CD4-positive, alpha-beta T cell treated with Interleukin-21 for 1 hour (primary cell): ENCODE measurements at places on chromosomes 11 and 22.

- DNase-seq: no peak
These were observed 17.1 kb downstream of the HSD17B12 start for GRCh38 chr11:43697679-43698078.

DNA sequence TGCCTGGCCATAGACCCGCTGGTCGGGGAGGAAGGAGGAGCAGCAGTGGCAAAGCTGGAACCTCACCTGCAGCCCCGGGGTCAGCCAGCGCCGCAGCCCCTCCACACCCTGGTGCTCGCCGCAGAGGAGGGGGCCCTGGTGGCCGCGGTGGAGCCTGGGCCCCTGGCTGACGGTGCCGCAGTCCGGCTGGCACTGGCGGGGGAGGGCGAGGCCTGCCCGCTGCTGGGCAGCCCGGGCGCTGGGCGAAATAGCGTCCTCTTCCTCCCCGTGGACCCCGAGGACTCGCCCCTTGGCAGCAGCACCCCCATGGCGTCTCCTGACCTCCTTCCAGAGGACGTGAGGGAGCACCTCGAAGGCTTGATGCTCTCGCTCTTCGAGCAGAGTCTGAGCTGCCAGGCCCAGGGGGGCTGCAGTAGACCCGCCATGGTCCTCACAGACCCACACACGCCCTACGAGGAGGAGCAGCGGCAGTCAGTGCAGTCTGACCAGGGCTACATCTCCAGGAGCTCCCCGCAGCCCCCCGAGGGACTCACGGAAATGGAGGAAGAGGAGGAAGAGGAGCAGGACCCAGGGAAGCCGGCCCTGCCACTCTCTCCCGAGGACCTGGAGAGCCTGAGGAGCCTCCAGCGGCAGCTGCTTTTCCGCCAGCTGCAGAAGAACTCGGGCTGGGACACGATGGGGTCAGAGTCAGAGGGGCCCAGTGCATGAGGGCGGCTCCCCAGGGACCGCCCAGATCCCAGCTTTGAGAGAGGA, 11.9 kb downstream of the TMEM121B start:
- DNase-seq: no peak

DNA sequence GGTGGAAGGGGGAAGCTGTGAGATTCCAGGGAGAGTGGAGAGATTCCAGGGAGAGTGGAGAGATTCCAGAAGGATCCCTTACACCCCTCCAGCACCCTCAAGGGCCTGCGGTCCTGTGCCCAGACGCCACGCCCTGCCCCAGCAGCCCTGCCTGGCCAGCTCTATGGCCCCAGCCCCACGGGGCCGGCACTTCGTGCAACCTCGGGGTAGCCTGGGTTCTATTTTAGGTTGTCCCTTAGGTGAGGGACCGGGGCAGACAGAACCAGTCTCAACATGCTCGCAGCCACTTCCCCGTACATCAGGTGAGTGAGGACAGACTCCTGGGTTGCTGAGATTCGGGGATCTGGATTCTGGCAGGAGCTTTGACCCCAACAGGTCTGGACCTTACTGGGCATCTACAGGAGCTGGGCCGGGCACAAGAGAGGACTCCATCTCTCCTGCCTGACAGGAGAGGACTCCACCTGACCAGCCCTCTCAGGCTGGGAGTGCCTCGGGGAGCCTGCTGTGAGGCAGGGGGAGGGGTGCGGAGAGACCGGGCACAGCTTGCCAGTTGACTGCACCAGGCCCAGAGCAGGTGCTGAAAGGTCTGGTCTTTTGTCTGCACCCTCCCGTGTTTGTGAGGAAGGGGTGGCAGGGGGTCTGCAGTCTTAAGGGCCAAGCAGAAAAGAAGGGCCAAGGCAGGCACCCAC, 8.5 kb upstream of the ADORA2A start:
- DNase-seq: no peak

- no peak for DNase-seq
These were observed 68.5 kb upstream of the MPEG1 start for GRCh38 chr11:59281177-59281576.

DNA sequence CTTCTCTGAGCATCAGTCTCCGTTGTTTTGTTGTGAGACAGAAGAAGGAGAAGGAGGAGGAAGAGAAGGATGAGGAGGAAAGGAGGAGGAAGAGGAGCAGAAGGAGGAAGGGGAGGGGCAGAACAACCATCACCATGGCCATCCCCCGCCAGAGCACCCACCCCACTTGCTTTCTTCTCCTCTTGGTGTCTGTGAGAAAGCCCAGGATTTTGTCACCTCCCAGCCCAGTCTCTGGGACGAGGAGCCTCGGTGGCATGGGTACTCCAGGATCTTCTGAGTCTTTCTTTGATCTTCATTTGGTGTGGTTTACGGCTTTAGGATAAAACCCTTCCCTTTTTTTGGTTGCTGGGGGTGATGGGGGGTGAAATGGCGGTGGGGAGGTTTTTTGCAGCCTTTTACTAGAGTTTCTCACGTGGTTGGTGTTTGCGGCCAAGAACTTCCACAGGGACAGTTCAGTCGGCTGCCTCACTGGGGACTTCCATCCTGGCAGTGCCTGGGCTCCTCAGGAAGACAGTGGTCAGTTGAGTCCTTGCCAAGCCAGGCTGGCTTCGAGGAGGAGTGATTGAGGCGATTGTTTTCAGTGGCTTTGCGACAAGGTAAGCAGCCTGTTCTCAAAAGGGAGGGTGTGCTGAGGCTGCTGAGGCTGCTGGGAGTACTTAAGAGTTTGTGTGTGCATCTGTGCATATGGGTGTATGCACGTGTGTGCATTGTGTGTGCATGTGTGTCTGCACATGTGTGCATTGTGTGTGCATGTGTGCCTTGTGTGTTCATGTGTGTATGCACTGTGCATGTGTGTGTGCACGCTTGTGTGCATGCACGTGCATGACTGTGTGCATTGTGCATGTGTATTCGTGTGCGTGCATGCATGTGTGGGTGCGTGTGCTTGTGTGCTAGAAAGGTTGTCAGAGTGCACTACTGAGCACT, 567.5 kb downstream of the TBC1D22A start:
- no peak for DNase-seq

DNA sequence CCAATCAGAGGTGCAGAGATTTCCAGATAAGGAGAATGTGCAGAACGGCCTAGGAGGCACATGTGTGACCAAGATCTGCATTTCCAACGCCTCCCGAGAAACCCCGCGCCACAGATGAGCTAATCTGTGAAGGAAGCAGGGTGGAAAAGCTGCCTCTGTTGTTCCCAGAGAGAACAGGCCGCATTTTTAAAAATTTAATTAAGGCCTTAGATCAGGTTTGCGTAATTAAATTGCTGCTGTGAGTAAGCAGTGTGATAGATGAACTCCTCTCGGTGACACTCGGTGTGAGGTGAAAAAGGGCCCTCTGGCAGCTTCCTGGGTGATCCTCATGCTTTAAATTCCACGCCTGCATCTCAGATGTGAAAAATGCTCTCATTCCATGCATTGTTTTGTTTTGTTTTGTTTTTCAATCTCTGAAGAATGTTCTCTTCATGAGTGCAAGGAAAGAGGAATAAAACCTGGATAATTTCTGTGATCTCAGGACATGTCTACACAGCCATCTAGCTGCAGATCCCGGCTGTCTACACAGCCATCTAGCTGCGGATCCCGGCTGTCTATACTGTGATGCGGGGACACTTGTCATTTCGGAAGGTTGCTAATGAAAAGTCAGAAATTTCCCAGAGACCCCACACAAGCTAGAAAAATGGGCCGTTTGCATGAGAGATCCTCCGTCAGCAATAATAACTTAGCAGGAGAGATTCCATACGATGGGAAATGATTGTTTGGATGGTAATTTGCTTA, 1398.9 kb downstream of the BRD1 start:
- DNase-seq: no peak

DNA sequence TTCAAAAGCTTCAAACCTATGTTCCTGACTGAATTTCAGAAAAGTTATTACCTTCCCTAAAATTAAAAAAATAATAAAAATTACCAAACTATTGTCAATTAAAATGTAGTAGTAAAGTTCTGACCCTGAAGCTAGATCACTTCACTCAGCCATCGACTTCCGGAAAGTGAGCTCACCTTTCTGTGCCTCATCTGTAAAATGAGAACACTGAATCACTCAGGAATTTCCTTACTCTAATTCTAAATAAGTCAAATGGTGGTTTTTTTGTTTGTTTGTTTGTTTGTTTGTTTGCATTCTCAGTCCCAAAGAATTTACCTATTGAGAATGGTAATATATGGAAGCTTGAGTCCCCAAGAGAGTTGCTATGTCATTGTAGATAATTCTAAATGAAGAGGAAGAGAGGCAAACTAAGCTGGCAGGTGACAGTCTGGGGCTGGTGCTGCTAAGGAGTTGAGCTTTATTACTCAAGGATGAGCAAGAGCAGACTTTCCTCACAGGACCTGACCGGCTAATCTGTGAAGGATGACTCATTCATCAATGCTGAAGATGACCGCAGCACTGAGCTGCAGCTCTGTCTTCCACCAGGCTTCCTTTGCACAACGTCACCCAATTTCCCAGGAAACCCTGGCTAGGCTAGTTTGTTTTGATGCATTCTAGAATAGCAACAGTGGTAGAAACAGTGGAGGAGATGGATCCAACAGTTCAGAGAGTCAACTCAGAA, 248.8 kb downstream of the RAB38 start:
- no peak for DNase-seq

DNA sequence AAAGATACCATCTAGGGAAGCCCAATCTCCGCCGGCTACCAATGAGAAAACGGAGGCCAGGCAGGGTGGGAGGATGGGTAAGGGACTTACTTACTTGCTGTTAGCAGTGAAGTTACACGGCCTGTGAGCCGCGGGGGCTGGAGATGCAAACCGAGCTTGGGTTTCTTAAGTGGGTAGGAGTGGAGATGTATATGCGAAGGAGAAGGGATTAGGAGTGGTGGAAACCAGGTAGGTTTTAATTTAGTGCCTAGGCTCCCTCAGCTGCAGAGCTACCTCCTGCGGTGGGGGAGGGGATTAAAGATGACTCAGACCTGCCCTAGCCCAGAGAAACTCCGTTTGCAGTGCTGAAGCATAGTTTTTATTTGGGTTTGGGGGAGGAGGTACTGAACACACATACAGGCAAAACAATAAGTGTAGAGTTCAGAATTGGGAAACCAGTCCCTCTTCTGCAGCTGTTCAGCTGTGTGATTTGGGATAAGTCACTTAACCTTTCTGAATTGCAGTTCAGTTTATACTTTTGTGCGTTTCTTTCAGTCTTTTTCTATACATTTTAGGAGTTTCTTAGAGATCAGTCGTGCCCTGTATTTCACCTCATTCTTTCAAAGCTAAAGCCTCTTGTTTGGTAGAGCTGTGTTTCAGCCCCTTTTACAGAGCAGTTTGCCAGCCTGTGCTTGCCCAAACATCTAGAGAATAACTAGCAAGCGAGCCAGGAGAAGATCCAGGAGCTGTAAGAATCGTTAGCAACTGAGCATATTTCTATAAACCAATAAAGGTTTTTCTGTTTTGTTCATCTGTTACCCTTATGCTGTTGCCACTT, 596 bp upstream of the TNRC6B start:
- DNase-seq: peak; percentile 74

DNA sequence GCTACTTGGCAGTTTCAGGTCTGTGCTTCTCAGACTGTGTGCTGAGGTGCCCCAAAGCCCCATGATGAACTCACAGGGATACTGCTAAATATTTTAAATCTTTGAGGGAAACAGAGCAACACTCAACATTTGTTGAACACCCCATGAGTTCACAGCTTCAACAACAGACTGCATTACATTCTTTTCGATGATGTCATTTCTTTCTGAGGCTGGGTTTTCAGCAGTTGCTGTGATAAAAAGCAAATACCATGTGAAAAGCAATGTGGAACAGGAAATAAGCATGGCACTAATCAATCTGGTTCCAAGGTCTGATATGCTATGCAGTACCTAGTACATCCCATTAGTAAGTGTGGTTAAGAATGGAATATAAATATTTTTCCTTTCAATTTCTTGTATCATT, 82.7 kb downstream of the RPL27A start:
- DNase-seq: no peak

GRCh38 chr22:22787786-22788459, 99.7 kb upstream of the IGLL5 start:
- DNase-seq: peak; percentile 71

- DNase-seq: no peak
These were observed 115.8 kb upstream of the PITPNB start for GRCh38 chr22:28034760-28035401.

DNA sequence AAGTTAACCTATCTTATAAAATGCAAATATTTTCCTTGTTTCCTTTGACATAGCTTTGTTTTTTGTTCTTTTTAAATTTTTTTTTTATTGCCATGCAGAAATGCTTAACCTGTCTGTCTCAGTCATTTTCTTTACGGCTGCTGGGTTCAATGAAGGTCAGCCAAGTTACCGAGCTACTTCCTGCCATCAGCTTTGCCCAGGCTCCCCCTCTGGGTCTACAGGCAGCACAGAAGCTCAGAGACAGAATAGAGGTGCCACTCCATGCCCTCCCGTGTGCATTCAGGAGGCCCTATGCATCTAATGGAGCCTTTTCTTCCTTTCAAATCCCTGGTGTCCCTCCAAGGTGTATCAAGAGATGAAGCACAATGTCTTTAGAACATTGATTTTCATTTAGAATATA, 411.0 kb upstream of the NARS2 start:
- no peak for DNase-seq

GRCh38 chr11:94117871-94118270, 10.8 kb upstream of the PANX1 start:
- DNase-seq: no peak

GRCh38 chr22:45217806-45218205, 22.9 kb downstream of the KIAA0930 start:
- no peak for DNase-seq

GRCh38 chr22:35102663-35103062, 36.7 kb downstream of the ISX start:
- no peak for DNase-seq

GRCh38 chr11:95968585-95968984, 44.7 kb upstream of the MTMR2 start:
- no peak for DNase-seq

- no peak for DNase-seq
These were observed 70.5 kb downstream of the NARS2 start for GRCh38 chr11:78504181-78504580.

DNA sequence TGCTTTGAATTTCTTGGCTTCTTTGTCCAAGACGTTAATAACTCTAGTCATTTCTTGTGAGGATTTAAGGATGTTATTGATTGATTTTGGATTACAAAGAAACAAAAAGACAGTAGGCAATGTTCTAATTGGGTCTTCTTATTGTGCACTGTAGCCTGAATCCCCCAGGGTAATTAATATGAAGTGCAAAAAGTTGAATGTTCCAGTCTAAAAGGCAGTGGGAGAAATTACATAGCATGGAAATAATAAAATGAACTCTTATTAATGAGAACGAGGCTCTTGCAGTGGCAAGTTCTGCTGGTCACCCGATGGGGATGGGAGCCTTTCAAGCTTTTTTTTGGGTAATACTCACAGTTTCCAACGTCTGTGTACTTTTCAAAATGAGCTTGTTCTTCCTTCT, 45.6 kb downstream of the UBASH3B start:
- DNase-seq: no peak

DNA sequence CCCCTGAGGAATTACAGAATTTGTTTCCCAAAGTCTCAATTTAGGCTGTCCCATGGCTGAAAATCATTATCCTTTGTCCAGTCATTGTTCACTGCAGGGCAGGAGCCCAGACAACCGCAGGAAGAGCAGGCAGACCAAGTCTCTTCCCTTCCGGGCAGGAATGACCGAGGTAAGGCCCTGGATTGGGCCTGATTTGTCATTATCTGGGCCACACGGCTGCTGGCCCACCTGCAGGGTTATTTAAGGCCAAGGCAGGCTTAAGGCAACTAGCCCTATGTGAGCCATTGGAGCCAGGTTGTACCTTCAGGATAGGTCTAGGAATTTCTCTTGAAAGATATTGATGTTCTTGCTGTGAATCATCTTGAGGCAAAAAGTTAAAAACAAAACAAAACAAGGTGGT, 9.7 kb upstream of the IL10RA start:
- no peak for DNase-seq
